ENCODE measurements at places on chromosomes 1 and 21.

- no peak overlapping the region for H3K27ac ChIP-seq
- no peaks in the 10 kb centered on the region for H3K36me3 ChIP-seq
- no peak overlapping the region for H3K4me3 ChIP-seq
These were observed 4.8 kb upstream of the DHX9 start for GRCh38 chr1:182834326-182834725.

DNA sequence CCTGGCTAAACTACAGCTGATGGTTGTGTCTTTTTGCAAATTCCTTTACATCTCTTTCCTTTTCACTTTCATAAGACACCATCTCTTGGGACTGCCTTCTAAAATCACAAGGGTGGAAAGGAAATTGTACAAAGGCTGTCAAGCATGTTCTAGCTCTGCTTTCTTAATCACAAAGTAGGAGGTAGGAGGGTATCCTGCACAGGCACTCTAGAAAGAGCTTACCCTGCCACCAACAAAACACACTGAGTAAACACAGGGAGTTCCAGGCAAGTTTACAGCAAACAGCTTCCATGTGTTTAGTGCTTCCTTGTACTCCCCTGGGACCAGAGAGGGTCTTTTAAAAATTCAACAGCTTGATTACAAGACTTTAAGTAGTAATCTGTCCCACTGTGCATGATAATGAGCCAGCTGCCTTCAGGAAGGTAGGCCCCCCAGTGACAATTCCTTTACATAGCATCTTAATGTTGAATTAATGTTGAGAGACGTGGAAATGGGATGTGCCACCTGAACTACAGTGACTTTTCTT, 2.4 kb downstream of the PLPP3 start:
- no peak overlapping the region for H3K27ac ChIP-seq
- H3K4me3 ChIP-seq, result peak overlapping the region; percentile 96
- H3K27me3 ChIP-seq, result no peaks in the 10 kb centered on the region
- DNase-seq, result no peak
- H3K36me3 ChIP-seq, result peaks cover 3% of the 10 kb centered on the region

DNA sequence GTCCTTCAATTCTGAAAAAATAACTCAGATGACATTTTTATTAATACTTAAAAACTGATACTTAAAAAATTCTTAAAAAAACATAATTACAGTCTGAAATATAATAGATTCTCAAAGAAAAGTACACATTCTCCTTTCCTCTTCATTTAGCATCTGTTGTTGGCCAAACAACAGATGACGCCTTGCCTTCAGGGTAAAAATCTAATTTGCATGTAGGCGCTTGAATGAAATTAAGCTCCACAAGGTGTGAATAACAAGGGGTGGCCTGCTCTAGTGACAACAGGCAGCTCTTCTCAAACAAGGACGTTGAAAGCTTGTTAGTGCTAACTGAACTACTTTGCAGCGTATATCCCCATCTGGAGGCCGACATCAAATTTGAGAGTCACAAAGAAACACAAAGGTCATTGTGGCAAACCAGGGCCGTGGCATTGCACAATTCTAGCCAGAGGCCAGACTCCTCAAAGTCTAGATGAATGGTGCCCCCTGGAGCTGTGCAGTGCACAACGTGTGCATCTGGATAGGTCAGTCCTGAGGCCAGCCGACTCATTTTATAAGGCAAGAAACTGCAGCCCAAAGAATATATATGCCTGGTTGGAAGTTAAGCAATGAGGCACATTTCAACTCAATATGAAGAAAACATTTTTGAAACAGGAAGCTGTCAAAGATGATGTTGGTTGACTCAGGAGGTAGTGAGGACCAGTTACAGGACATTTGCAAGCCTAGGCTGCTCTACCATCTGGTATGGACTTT, 459.2 kb upstream of the RUNX1 start:
- no peaks in the 10 kb centered on the region for H3K27me3 ChIP-seq
- no peaks in the 10 kb centered on the region for H3K4me1 ChIP-seq
- peak; percentile 17 for DNase-seq
- no peaks in the 10 kb centered on the region for H3K36me3 ChIP-seq
- no peak overlapping the region for H3K27ac ChIP-seq

DNA sequence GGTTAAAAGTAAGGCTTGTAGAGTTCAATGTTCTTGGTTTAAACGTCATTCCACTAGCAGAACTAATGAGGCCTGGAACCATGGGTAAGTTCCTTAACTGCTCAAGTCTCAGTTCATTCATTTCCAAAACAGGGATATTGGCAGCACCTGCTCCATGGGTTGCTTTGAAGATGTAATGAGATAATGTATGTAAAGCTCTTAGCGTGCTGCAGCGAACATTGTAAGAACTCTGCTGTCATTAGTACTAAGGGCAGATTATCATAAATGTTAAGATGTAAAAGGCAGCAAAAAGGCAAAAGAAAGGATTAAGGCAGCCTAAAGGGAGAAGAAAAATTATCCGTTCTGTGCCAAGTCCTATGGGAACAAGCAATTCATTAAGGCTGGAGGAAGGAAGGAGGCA, 129.1 kb upstream of the NGF start:
- no peak for DNase-seq
- no peak overlapping the region for H3K27ac ChIP-seq
- no peak overlapping the region for H3K4me3 ChIP-seq
- H3K36me3 ChIP-seq, result no peaks in the 10 kb centered on the region

DNA sequence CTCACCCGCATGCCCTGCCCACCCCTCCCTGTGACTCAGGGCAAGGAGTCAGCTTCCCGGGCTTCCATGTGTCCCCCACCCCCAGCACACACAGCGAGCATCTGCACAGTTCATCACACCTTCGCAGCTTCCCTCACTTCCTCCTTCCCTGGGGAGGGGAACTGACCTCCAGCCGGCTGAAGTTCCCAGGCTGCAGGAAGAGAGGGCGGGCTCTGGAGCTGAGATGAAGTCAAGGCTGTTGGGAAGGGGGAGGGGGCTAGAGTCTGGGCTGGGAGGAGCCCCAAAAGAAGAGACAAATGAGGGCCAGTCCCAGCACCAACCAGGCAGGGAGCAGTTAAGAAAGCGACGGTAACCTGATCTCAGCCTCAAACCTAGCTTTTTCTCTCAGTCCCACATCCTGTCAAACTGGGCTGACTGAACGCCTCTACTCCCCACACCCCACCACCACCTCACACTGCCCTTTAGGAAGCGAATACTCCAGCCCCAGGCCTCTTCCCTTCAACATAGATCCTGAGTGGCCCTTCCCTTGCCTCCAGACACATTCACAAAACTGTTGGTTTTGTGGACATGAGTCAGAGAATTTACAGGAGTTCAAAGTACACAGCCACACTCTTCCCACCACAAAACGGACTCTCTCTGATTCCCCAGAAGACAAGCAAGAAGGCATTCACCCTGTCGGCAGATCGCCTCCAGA, 1.8 kb downstream of the RHOC start:
- H3K36me3 ChIP-seq, result peaks cover 41% of the 10 kb centered on the region
- peaks cover 32% of the 10 kb centered on the region for H3K4me1 ChIP-seq
- no peaks in the 10 kb centered on the region for H3K27me3 ChIP-seq
- peak; percentile 83 for DNase-seq
- peak overlapping the region; percentile 35 for H3K27ac ChIP-seq

- H3K27me3 ChIP-seq, result no peaks in the 10 kb centered on the region
- H3K4me1 ChIP-seq, result no peaks in the 10 kb centered on the region
- H3K36me3 ChIP-seq, result no peaks in the 10 kb centered on the region
- H3K4me3 ChIP-seq, result no peak overlapping the region
These were observed 204.3 kb downstream of the SMYD3 start for GRCh38 chr1:246302711-246303317.

- peak overlapping the region; percentile 84 for H3K27ac ChIP-seq
- peak; percentile 59 for DNase-seq
- no peaks in the 10 kb centered on the region for H3K36me3 ChIP-seq
- peaks cover 10% of the 10 kb centered on the region for H3K27me3 ChIP-seq
These were observed 296.6 kb downstream of the OMA1 start for GRCh38 chr1:58249737-58250586.

DNA sequence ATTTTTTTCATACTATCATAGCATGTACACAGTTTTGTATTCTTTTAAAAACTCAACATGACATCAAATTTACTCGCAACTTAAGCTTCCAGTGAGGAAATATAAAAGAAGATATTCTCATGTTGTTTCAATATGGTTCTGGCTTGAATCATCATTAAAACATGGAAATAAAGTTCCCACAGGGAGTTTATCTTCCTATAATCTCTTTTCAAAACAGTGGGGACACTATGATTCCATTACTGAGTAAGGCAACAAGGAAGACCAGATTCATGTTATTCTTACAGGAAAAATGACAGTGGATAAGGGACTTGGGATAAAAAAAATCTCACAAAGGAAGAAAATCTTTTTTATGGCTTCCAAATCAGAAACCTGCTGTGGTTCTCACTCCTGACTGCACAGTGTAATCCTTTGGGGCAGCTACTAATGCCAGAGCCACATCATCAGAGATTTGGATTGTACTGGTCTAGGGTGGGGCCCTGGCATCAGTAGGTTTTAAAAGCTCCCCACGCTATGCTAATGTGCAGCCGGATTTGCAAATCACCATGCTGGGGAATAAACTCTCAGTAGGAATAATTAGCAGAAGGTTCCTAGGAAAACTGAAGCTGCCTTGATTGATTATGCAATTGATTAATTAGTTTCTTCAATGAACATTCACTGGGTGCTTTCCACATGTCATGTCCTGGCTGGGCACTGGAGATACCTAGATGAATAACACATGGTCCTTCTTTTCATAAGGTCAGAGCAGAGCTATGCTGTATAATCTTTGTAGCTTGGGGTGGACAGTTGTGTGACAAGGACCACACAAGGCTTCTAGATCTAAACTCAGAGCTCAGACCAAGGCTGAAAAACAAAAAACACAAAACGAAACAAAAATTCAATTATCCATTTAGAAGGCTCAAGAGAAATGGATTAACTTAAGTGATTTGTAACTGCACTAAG, 71.1 kb upstream of the C8B start:
- H3K27me3 ChIP-seq, result no peaks in the 10 kb centered on the region
- DNase-seq, result no peak
- no peak overlapping the region for H3K4me3 ChIP-seq
- H3K27ac ChIP-seq, result no peak overlapping the region
- H3K36me3 ChIP-seq, result no peaks in the 10 kb centered on the region
